Nucleus accumbens (tissue), 56 donors: ENCODE measurements at places on chromosomes 4 and X.

DNA sequence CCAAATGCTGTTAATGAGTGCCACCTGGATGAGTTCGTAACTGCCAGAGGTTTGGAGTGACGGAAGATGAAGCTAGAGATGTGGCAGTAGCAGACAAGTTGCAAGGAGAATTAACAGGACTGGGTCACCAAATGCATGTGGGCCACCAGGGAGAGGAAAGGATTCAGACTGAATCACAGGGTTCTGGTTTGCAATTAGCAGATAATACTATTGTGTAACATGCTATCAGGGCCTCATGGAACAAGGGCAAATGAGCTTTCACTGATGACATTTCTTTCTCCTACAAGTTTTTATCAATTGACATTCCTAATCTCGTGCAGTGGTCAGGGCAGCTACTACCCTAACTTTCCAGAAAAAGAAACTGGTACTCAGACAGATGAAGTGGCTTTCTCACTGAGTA lies 21.4 kb downstream of the GAB3 start:
- no peak for DNase-seq

- DNase-seq = no peak
Measured at GRCh38 chrX:118621081-118621759, 106.2 kb upstream of the IL13RA1 start.

DNA sequence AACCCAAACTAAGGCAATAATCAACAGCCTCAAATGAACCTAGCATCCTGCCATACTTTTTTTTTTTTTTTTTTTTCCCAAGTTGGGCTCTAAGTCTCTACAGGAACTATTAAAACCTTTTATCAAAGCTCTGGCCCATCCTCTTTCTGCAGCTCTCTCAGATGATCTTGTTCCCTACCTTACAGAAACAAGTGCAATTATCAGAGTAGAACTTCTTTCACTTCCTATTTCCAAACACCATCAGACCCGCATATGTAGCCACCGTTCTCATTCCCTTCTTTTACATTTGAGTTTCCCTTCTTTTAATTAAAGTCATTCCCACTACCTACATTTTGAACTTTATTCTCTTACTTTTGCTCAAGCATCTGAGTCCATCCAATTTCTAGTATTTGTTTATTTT lies 690.6 kb downstream of the DMD start:
- DNase-seq = no peak

DNA sequence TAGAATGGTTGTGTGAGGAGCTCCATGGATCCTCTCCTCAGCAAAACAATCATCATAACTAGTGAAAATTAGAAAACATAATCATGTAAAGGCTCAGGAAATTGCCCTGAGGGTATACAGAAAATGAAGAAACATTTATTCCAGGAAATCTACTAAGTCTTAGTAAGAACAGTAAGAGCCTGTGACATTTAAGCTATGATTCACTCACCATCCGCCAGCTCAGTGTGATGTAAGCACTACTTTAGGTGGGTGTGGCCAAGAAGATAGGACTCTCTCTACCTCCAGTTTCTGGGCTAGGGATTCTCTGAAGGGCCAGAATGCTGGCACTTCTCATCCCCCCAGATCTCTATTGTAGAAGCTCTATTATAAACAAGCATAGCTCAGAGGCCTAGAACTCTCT lies 147.5 kb downstream of the DLG3 start:
- DNase-seq = no peak

DNA sequence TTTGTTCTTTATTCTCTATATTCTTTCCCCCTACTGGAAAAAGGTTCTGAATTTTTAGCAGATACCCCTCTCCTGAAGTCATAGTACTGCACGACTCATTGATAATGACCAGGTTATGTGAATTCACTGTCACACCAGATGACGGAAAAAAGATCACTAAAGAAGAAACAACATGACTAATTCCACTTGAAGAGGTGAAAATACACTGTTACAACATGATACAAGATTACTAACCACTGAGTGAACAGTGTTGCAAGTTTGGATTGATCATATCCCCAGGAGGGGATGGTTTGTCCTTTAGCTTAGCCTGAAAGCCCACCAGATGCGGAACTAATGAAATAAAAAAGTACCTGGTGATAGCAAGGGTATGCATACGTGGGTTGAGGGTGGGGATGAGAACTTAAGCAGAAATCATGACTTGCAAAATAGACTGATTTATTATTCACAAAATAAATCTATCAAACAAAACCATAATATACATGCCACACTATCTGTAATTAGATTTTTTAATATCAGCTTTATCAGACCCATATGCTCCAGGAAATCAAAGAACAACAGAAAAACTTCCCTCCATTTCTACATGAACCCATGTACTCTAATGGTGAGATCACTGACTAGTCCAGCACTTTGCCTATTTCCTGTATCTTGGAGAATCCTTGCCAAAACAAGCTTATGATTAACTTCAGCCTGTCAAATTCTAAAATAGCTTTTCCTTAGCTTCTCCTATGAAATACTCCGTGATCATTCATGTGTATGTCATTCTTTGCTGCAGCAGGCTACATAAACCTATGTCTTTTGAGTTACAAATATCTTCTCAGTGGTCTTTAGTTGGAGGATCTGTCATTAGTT lies 257.4 kb upstream of the AGA start:
- DNase-seq = no peak

DNA sequence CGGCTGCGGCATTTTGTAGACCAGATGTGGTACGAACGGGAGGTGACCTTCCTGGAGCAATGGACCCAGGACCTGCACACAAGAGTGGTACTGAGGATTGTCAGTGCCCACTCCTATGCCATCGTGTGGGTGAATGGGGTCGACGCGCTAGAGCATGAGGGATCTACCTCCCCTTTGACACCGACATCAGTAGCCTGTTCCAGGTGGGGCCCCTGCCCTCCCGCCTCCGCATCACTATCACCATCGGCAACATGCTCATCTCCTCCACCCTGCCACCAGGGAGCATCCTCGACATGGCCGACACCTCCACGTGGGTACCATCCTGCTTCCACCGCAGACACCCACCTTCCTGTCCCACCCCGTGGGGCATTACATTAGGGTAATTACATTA lies 46.2 kb downstream of the SMARCA5 start:
- DNase-seq = no peak

- no peak for DNase-seq
Measured at GRCh38 chr4:88573276-88573980, 18.9 kb upstream of the HERC3 start.

DNA sequence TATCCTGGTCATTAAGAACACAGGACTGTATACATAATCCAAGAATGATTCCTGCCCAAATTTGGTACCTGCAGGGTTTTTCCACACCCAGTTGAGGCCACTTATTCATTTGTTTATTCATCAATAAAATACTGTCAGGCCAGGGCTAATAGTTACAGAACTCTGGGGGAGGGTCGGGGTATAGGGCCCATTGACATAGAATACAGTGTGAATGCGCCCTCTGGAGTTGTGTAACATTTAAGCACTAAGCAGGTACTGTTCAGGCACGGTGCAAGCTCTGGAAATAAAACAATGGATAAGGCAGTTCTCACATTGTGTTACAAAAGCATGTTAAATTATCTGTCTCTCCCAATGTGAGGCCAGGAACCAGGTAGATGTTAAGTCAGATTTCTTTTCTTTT lies 30.8 kb upstream of the LRBA start:
- no peak for DNase-seq

DNA sequence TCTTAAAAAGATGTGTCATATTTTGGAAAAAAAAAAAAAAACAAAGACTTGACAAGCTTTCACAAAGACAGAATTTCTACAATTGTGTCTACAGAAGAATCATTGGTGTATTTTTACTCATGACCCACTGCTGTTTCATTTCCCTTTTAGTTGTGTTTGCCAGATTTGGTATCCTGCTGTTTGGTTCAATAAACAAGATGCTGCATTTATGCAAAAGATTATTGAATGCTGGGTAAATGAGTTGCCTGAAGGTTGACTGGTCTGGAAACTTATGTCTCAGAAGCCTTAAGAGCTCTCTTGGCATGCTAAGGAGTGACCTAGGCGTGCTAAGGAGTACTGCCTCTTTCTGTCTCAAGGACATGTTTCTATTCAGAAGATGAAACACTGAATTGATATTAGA lies 64.9 kb upstream of the NPY2R start:
- DNase-seq = no peak

DNA sequence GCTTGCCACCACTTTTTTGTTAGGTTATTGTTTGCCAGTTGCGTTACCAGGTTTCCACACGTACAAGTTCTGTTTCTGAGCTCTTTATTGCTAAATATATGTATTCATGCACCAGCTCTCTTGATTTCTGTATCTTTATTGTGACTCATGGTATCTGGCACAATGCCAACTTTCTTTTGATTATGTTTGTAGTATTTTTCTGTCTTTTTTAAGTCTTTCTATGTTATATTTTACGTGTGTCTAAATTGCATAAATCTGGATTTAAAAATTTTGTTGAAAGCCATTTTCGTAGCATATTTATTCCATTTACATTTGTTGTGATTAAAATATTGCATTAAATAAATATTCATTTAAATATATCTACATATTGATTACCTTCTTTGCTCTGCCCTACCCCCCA lies 73.8 kb downstream of the KDM6A start:
- no peak for DNase-seq

GRCh38 chrX:10360116-10360515 lies 203.3 kb downstream of the CLCN4 start:
- DNase-seq = no peak

DNA sequence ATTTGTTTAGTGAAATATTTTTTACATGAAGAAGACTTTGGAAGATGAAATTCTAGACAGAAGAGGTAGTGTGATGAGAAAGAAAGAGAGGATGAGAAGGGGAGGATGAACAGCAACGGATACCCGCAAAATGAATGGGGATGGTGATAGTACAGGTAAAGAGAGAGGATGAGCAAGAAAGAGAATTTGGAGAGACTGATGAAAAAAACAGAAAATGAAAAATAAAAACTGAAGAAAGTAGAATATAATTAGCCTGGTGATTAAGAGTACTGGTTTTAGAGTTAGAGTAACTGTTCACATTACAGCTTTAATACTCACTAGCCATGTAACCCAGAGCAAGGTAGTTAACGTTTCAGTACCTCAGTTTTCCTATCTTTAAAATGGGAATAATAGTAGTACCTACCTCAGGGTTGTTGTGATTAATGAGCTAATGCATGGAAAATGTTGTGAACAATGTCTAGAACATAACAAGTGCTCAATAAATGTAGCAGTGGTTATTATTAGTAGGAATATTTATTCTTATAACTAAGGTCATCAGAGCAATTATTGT lies 54.9 kb upstream of the ANTXR2 start:
- no peak for DNase-seq

DNA sequence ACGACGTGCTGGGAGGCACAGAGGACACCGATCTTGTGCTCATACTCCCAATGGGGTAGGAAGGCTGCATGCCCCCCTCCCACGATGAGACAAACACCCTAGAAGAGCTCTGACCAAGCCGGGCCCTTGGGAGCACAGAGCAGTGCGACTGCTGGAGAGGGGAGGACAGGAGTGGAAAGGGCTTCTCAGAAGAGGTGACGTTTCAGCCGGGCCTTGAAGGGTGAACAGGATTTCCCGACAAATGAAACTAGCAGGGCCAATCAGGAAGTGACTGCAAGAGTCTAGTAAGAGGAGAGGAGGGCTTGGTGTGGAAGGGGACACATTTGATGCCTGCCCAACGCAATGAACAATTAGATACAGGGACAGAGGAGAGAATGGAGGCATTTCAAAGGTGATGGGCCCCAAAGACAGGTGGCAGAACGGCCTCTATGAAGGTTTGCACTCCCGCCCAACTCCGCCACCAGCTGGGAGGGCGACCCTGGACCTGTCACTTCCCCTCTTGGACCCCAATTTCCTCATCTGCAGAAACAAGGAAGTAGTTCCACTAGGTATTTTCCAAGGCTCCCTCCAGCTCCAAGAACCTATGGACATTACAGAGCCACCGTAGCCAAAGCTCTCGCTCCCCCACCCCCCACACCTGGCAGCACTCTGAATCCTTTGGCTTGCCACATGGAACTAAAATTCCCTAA lies 3.9 kb downstream of the HCFC1 start:
- DNase-seq = no peak

DNA sequence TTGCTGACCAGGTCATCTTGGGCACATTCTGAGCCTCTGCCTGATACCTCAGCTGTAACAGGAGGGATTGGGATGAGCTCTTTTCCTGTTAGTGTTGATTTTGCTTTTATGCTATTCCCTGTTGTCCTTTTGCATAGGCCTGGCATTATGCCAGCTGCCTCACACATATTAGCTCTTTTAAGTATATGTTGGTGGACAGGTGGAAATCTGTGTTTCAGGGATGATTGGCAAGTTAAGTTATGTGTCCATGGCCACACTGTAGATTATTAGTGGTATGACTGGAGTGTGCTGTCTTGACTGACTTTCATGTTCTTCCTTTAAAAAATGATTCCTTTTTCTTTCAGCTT lies 28.9 kb downstream of the NSD2 start:
- no peak for DNase-seq

DNA sequence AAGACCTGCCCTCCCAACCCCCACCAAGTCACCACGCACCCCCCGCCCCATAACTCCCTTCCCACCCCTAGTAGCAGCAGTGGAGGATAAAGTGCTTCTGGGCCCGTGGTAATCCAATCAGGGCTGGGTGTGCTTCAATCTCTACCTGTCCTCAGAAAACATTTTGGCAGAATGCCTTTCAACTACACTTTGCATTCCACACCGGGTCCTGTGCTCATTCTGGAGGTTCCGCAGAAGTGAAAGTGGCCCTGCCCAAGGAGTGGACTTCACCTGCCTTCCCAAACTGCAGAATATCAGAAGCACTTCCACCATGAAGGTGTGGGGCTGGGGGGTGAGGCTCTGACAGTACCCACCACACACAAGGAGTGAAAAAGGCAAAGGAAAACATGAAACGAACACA lies 322.3 kb downstream of the DHX15 start:
- no peak for DNase-seq

GRCh38 chr4:78059524-78059889 lies 2.4 kb downstream of the FRAS1 start:
- DNase-seq = peak; percentile 3

GRCh38 chrX:13808293-13808692 lies 8.6 kb downstream of the GPM6B start:
- no peak for DNase-seq

DNA sequence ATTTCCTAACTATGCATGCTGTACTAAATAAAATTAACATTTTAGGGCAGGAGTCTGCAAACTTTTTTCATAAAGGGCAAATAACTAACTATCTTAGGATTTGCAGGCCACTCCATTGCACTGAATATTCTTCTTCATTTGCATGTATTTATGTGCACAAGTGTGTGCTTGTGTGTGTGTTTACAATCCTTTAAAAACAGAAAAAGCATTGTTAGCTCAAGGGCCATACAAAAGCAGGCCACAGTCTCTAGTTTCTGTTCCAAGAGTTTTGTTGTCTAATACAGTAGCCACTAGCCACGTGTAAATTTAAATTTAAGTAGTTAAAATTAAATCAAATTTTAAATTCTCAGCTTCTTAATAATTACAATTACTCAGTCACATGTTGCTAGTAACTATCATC lies 621.8 kb downstream of the TMA16 start:
- DNase-seq = no peak

DNA sequence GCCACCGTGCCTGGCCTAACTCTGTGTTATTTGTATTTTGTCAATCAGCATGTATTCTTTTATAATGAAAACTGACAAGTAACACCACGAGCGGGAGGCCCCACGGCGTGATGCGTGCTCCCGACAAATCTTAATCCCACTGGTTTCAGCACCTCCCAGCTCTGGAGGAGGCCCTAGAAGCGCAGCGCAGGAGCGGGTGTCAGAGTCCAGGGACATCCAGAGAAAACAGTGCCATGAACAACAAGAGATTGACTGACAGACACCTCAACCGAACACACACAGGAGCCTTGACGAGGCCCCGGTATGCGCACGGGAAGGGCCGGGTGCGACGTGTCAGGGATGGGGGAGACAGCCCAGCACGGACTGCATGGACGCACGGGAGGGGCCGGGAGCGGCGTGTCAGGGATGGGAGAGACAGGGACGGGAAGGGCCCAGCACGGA lies 23.0 kb downstream of the GAK start:
- DNase-seq = no peak
